ENCODE measurements at places on chromosomes 13 and 19.

GRCh38 chr19:1317274-1318003, 31.8 kb downstream of the EFNA2 start:
- DNase-seq = no peak

DNA sequence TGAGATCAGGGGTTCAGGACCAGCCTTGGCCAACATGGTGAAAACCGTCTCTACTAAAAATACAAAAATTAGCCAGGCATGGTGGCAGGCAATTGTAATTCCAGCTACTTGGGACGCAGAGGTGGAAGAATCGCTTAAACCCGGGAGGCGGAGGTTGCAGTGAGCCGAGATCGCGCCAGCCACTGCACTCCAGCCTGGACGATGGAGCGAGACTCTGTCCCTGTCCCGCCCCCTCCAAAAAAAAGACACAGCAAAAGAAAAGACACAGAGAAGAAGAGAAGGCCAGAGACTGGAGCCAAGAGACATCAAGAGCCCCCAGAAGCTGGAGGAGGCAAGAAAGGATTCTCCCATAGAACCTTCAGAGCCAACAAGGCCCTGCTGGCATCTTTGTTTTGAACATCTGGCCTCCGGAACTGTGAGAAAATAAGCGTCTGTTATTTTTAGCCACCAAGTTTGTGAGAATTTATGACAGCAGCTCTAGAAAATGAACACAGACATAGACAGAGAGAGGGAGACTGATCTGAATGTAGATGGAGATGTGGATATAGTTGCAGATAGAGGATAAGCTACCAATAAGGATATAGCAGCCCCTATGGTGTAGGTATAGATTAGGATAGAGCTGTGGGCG, 25.7 kb upstream of the PNMA8B start:
- DNase-seq = no peak

DNA sequence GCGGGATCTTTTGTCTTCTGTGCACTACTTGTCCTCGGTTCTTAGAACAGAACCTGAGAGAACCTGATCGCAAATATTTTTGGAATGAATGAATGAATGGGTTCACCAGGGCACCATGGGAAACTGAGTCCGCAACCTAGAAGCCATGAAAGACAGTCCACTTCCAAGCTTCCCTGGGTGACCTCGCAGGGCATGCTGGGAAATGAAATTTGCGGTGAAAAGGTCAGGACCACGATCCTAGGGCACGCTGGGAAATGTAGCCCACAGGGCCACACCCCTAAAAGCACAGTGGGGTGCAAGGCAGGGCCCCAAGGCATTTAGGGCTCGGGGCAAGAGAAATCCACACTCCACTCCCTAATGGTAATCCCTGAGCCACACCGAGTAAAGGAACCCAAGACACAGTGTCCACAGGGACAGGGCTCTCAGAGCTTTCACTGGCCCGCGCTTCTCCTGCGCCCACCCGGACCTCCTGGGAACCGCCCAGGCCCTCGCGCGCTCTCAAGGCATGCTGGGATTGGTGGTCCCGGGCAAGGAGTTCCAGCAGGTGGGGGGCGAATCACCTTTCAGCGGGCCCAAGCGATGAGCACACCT, 1.1 kb upstream of the PPP1R12C start:
- DNase-seq = no peak

- no peak for DNase-seq
Measured at GRCh38 chr19:48495396-48495795, 16.2 kb downstream of the LMTK3 start.

DNA sequence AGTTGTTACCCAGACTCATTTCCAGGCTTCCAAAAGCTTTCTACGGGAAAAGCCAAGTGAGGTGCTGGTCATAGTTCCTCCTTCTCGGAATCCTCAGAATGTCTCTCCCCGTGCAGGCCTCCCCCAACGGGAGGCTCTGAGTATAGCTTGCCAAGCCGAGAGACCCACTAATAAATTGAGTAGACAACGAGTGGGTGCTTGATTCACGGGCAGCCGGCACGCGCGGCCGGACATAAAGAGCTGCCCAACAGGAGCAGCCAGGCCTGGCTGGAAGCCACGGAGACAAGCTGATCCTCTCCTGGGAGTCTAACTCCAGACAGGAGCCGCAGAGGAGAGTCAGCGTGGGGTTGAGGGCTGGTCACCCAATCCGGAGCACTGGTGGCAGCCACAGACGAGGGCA, 43.4 kb upstream of the MEDAG start:
- no peak for DNase-seq

- DNase-seq = no peak
Measured at GRCh38 chr13:106709522-106709921, 141.6 kb upstream of the ARGLU1 start.

DNA sequence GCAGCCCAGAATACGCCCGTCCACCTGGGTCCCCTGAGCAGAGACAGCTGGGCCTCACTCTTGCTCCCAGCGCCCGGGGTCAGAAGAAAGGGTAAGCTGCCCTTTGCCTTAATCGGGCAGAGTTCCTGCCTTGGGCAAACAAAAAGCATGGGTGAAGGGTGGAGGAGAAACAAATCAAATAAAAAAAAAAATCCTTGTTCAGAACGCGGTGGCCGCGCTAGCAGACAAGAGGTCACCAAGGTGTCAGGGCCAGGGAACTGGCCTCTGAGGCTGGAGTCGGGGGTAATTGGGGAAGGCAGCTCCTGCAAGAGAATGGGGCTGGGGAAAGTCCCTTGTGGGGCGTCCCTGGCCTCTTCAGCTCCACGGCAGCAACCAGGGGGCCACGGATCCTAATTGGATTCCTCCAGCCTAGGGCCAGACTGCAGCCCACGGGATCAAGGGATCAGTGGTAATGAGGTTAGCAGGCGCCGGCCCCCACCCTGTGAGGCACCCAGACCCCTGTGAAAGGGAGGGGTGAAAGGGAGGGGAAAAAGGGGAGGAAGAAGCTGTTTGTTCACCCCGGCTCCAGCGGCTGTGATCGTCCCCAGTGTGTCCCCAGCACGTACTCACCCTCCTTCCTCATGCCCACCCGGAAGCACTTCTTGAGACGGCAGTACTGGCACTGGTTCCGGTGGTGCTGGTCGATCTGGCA, 5.5 kb downstream of the NR2F6 start:
- no peak for DNase-seq

DNA sequence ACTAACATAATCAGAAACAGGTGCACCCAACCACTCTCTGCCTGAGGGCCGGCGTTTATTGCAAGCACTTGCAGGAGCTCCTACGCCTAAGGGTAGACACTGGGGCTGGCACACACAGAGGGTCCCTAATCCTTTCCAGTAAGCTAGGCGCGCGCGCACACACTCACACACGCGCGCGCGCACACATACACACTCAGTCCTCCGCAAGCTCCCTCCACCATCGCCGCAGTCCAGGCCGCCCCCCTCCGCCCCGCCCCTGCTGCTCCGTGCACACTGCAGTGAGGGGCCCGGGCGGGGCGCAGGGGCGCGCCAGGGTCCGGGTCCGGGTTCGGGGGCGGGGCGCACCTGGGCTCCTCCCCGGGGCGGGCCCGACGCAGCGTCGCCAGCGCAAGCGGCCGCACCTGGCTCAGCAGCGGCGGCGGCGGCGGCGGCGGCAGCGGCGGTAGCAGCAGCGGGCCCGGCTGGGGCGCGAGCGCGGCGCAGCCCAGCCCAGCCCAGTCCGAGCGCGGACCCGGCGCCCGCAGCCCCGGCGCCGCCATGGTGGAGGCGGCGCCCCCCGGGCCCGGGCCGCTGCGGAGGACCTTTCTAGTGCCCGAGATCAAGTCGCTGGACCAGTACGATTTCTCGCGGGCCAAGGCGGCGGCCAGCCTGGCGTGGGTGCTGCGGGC, at the start of gene CAMSAP3:
Gene CAMSAP3, plus strand, starts transcription at position 398 of the 668 bp plus-strand sequence. Its CDS starts 140 bp downstream, at position 538.
- DNase-seq = no peak

DNA sequence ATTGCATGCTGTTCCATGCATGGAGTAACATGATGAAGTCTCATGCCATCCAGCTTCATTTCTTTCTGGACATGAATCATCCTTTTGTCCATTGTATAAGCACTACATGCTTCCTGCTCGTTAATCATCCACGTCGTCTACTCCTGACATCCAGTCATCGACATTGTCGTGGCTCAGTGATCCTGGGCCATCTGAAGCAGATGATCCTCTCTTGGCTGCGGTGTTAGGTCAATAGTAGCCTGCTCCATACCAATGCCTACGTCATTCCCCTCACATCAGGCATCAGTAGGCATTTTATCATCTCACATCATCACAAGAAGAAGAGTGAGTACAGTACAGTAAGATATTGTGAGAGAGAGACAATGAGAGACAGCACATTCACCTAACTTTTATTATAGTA, 7.9 kb upstream of the MYO16 start:
- DNase-seq = no peak

GRCh38 chr13:69872321-69873047, 235.1 kb upstream of the ATXN8OS start:
- no peak for DNase-seq

DNA sequence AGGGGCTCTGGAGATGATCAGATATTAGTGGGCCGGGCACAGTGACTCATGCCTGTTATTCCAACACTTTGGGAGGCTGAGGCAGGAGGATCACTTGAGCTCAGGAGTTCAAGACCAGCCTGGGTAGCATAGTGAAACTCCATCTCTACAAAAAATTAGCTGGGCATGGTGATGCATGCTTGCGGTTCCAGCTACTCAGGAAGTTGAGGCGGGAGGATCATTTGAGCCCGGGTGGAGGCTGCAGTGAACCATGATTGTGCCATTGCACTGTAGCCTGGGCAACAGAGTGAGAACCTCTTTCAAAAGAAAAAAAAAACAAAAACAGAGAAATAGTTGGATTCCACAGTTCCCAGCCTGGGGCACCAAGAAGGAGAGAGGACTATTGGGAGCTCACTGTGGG, 17.9 kb upstream of the SHFL start:
- no peak for DNase-seq

DNA sequence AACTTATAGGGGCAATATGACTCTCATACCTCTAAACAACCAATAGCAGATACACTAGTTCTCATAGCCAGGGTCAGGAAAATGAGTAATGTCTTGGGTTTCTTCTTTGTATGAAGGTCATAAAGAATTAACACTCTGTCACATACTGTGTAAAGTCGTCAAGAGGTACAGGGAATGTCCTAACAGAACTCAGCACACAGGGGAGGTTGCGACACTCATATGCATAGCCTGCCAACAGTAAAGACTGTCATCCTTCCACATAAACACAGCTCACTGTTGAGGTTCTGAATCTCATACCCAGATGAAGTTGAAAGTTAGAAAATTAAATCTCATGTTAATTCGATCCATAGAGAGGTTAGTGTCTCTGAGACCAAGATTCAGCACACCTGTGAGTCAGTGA, 34.2 kb upstream of the ZNF254 start:
- DNase-seq = no peak

DNA sequence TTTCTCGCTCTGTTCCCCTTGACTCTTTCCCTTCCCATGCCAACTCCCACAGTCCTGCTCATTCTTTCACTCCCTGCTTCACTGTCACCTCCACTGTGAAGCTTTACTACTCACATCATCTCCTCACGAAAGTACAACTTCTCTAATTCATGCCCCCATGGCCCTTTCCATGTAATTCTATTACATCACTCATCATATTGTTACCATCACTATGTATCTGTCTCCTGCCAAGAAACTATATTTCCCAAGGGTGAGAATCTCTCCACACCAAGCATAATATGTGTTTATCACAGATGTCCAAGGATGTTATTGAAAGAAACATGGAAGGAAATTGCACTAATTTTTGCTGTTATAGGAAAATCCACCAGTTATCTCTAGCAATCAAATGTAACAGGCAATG, 37.2 kb upstream of the LRCH1 start:
- no peak for DNase-seq

DNA sequence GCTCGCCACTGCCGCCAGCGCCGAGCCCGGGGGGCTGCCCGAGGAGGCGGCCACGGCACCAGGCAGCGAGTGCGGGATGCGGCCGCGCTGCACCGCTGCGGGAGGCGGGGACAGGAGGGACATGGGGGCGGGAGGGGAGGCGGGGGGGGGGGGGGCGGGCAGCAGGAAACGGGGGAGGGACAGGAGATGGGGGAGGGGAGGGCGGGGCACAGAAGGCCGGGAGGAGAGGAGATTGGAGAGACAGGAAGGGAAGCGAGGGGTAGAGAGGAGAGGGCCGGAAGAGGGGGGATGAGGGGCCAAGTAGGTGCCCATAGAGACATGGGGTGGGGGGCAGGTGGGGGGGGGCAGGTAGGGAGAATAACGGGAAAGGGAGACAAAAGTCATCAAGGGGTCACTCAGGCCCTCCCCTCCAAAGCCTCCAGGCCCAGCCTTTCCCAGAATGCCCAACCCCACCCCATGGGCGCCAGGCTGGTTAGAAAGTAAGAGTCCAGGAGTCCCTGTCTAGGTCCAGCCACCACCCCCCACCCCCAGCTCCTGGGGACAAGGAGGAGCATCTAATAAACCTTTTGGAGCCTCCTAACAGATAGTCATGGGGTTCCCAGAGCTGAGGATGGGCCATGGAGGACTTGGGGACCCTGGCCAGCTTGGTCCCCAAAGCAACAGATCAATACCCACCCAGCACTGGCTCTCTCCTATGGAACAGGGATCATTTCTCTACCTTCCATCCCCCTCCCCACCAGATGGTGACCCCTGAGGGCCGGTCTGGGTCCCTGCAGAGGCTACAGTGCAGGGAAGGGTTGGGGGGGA, 9.5 kb downstream of the NR2F6 start:
- no peak for DNase-seq

- DNase-seq = no peak
Measured at GRCh38 chr19:18666317-18666716, 17.2 kb upstream of the CRTC1 start.

DNA sequence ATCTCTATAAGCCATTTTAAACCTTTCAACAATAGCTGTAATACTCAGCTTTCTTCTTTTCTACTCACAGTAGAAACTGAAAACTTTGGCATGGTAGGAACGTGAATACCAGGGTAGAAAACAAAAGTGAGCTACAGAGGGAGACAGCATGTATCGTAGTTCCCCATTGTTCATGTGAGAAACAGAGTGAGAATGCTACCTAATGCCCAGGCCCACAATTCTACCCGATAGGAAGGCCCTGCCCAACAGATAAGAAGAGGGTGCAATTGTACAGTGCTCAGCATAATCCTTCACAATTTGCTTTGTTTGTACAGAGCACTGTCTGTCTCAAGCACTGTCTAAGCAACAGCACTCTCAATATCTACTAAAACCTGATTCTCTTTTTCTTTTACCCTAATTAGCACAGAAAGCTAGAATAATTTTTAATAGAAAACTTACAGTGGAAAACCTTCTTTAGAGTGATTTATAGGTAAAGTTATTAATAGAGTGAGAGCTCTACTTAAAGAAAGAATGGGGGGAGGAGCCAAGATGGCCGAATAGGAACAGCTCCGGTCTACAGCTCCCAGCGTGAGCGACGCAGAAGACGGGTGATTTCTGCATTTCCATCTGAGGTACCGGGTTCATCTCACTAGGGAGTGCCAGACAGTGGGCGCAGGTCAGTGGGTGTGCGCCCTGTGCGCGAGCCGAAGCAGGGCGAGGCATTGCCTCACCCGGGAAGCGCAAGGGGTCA, 322.3 kb downstream of the EFNB2 start:
- no peak for DNase-seq

All from vagina (tissue), 2 donors.